ENCODE measurements at places on chromosomes 11 and 22.

GRCh38 chr11:117181586-117182550 lies 3.3 kb downstream of the SIDT2 start:
- peaks cover 17% of the 10 kb centered on the region for H3K4me1 ChIP-seq
- DNase-seq = no peak
- H3K36me3 ChIP-seq = peaks cover 5% of the 10 kb centered on the region
- H3K27ac ChIP-seq = no peak overlapping the region
- no peaks in the 10 kb centered on the region for H3K27me3 ChIP-seq
- H3K4me3 ChIP-seq = no peak overlapping the region

GRCh38 chr11:64580412-64580811 lies 10.6 kb upstream of the SLC22A12 start:
- DNase-seq = no peak
- H3K27ac ChIP-seq = no peak overlapping the region
- H3K36me3 ChIP-seq = no peaks in the 10 kb centered on the region
- no peak overlapping the region for H3K4me3 ChIP-seq
- no peaks in the 10 kb centered on the region for H3K4me1 ChIP-seq
- H3K27me3 ChIP-seq = no peaks in the 10 kb centered on the region

- H3K36me3 ChIP-seq = no peaks in the 10 kb centered on the region
- peak overlapping the region; percentile 9 for H3K27ac ChIP-seq
- H3K4me3 ChIP-seq = no peak overlapping the region
- DNase-seq = peak; percentile 66
Measured at GRCh38 chr11:61899146-61899841, 7.9 kb upstream of the FADS3 start.

- no peak for DNase-seq
- H3K27me3 ChIP-seq = no peaks in the 10 kb centered on the region
- no peaks in the 10 kb centered on the region for H3K36me3 ChIP-seq
- no peak overlapping the region for H3K4me3 ChIP-seq
Measured at GRCh38 chr22:48097723-48098122, 1335.3 kb downstream of the TBC1D22A start.

GRCh38 chr11:90223248-90223585 lies 368 bp upstream of the CHORDC1 start:
- H3K4me1 ChIP-seq = peaks cover 28% of the 10 kb centered on the region
- no peaks in the 10 kb centered on the region for H3K27me3 ChIP-seq
- H3K36me3 ChIP-seq = no peaks in the 10 kb centered on the region
- H3K27ac ChIP-seq = peak overlapping the region; percentile 90
- no peak for DNase-seq

Data from thyroid gland (tissue), 4 donors.